ENCODE measurements at places on chromosomes 11 and 22.
A peak's percentile ranks its signal among the peaks of the same experiment; 100 is the strongest.

DNA sequence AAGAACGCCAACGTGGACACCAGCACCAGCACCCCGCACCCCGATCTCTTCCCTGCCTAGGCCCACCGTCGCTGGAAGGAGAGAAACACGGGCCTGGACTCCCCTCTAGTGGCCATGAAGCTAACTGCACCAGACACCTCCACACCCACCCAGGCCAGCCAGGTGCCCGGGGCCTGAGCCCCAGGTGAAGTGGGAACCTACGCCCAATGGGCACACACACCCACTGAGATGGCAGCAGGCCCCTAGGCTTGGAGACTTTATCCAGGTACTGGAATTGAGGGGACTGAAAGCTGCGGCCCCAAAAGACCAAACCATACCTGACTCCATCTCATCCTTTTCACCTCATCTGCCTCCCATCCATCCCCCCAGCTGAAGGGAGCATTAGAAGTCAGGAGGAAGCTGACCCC lies 81.0 kb downstream of the BUD13 start:
- no peak for DNase-seq

- DNase-seq, result no peak
Measured at GRCh38 chr11:96260532-96260931, 82.5 kb downstream of the MAML2 start.

DNA sequence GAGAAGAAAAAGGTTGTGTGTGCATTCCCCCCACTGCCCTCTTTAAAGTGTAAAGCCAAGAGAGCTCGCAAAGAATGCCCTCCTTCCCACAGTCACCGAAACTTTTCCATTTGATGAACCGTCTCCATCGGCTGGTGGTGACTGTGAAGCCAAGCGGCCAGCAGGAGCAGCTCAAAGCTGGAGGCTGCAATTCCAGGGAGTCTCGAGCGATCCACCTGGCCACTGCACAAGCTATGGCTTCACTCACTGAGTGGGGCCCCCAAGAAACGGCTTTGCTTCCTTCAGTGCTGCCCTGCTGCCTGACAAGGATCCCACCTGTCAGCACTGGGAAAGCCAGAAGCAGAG lies 117.7 kb downstream of the ABTB2 start:
- no peak for DNase-seq

- peak; percentile 56 for DNase-seq
Measured at GRCh38 chr22:30643055-30643875, 7.7 kb downstream of the SLC35E4 start.

DNA sequence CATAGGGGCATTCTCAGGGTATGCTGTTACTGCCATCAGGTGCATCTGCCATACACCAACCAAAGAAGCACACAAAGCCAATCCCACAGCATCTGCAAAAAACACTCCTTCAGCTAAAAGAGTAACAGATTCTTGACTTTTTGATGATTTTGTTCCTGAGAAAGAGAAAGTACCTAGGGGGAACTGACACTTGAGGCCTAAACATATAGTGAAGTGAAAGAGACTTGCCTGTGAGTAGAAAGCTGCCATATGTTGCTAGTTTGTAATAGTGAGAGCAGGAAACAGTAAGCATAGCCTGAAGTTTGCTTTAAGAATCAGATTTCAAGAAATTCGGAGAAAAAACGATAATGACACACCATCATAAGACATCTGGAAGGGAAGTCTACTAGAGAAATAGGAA lies 97.9 kb upstream of the CTSC start:
- no peak for DNase-seq

- DNase-seq, result peak; percentile 74
Measured at GRCh38 chr11:16815047-16815767, 76.8 kb downstream of the C11orf58 start.

DNA sequence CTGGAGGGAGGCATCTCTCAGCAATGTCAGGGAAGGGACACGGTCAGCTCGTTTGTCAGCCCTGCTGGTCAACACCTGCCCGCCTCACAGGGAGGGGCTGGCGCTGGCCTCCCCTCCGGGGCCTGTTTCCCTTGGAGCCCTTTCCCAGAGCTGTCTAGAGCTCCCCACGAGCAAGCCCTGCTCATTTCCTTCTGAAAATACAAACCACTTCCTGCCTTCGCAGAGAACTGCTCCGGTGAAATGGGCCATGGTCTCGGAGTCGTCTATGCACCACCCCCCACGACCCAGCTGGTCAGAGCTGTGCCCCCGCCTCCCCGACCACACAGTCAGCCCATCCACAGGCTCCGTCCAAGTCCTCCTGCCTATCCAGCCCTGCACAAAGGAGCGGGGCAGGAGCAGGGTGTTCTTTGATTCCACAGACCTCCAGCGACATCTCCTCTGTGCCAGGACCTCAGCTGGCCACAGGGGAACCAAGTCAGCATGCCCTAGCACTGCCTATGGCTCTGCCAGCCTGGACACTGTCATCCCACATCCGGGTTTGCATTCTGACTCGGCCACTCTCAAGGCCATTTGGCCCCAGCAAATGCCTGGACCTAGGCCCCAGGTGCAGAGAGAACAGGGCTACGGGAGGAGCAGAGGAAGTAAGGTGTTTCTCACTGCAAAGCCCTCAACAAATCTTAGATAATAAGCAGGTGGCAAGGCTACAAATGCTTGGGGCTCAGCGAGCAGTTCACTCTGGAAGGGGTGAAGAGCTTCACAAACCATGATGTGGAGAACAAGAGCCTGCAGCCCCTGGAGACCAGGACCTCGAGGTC lies 82.1 kb upstream of the WNT11 start:
- DNase-seq, result no peak

GRCh38 chr11:19659529-19659928 lies 53.1 kb upstream of the NAV2 start:
- DNase-seq, result no peak

DNA sequence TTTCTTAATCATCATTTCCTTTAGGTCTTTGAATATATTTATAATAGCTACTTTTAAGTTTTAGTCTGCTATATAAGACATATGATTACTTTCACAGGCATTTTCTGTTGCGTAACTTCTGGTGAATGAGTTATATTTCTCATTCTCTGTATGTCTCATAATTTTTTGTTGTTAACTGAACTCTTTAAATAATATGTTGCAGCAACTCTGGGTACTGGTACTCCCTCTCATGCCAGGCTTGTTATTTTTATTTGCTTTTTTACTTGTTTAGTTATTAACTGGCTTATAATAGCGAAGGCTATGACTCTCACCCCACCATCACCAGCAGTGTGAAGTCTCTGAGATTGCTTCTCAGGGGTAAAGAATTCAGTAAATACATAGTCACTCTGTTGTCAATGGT lies 524.2 kb upstream of the CHORDC1 start:
- no peak for DNase-seq

DNA sequence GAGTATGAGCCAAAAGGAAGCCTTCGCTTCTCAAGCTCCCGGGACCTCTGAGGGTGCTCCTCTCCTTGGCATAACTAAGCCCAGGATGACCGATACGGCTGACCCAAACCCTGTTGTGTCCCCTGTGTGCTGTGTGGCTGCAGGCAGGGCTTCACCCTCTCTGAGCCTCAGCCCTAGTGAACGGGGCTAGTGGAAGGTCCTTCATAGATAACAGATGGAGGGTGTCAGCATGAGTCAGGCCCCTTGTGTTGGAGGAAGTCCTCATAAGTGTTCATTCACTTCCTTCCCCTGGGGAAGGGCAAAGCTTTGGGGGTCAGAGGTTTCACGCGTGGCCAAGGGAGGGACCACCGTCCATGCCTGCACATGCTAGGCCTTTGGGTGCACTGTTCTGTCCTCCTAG lies 21.5 kb downstream of the SHISAL1 start:
- no peak for DNase-seq

DNA sequence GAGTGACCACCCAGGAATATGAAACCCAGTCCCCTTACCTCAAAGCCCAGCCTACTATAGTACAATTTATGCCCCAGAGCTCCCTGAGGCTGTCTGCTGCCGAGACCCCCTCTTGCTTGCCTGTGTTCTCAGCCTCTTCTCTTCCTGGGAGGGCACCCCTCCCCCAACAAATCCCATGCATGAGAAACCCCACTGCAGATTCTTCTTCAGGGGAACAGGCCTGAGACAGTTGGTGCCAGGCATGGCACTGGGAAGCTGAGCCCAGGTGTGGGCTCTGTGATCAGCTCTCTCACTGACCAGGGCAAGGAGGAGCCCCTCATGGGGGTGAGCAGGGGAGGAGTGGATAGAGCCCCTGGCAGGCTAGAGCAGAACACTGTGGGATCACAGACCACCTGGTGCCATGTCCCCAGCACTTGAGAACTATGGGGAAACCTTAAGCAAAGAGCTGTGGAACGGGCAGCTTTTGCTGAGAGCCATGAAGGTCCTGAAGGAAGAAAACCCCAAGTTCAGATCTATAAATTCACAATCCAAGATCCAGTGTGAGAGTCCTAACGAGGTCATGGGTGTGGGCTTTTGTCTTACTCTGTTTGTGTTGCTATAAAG lies 46.5 kb upstream of the TH start:
- no peak for DNase-seq

DNA sequence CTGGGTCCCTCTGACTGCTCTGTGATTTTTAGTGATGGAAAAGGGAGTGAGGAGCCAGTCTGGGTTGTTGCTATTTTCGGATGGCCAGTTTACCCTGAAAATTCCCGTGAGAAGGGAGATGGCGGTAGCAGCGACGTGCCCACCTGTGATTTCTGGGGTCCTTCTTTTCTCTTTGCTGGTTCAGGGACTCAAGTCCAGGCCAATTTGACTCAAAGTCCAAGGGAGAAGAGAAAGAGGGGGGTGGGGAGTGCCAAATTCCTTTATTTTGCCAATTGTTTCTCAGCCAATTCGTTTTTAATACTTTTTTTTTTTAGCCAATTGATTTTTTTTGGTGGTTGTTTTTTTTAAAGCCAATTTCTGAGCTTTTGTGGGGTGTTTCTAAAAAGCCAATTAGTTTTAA lies 6.9 kb downstream of the IGF2 start:
- DNase-seq, result no peak

DNA sequence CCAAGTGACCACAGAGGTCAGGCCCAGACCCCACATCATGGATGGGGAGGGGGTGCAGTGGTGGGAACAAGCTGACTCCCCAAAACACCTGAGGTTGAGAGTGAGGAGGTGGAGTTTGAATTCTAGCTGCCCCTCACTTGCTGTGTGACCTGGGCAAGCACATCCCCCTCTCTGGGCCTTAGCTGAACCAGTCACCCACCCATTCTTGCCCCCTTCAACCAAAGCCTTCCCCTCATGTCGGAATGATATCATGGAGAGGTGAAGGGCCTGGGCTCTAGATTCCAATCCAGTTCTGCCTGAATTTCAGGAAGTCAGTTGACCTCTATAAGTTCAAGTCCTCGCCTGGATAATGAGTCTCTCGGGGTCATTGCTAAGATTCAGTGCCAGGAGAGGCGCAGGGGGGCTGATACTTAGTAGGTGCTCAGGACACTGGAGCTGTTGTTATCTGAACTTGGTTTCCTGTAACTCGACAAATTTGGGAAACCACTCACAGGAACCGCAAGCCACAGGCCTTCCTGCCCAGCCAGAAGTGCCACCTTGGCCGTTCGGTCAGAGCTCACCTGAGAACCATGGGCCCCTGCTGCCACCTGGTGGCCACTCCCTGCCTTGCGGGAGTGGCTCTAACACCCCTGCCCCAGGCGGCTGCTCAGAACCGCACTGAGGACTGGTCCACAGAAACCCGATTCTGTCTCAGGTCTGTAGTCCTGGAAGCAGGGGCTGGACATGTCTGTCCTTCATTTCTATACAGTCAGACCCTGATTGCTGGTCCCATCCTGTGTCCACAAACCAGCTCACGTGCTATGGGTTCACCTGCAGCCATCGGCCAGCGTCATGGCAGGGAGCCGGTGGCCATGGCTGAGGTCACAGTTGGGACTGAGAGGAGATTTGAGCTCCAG lies 6.9 kb downstream of the CDC42EP1 start:
- DNase-seq, result peak; percentile 76

DNA sequence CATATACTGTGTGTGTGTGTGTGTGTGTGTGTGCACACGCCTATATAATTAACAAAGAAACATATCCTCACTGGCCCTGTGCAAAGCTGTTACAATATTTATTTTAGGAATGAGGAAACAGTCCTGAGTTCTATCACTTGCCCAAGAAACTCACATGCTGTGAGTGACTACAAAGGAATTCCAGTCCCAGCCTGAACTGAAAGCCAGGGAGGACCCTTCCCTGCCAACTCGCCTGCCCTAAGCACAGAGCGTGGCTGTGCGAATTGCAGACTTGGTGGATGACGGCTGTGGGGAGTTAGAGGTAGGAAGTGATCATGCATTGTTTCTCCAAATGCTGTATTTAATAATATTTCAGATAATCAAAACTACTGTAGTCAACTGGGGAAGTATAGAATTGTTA lies 26.4 kb upstream of the CD5 start:
- peak; percentile 52 for DNase-seq

- no peak for DNase-seq
Measured at GRCh38 chr11:35214226-35214770, 75.3 kb downstream of the CD44 start.

GRCh38 chr11:32713496-32713895 lies 81.0 kb downstream of the CCDC73 start:
- no peak for DNase-seq
